KG1 (cell line): ENCODE measurements at places on chromosomes 2 and 18.

DNA sequence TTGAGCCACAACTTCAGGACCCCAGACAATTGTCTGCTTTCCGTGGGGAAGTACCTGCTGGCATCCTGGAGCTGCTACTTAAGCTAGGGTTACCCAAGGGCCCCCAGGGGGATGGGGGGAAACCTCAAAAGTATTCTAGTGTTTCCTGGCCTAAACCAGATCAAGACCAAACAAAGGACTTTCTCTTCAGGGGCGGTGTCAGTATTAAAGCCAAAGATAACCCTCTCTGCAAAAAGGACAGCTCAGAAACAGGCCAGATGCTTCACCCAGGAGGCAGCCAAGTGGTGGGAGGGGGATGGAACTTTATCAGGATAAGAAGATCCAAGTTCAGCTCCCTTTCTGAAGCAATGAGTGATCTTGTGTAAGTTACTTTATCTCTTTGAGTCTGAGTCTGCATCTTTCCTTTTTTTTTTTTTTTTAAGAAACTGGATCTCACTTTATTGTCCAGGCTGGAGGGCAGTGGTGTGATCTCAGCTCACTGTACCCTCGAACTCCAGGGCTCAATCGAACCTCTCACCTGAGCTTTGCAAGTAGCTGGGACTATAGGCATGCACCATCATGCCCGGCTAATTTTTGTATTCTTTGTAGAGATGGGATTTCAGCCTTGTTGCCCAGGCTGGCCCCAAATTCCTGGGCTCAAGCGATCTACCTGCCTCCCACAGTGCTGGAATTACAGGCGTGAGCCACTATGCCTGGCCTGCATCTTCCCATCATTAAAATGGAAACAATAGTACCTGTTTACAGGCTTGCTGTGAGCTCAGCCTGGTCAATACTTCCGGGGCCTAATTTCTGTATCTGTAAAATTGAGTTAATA is 151.8 kb upstream of the PTPRM start:
- no peak for DNase-seq

DNA sequence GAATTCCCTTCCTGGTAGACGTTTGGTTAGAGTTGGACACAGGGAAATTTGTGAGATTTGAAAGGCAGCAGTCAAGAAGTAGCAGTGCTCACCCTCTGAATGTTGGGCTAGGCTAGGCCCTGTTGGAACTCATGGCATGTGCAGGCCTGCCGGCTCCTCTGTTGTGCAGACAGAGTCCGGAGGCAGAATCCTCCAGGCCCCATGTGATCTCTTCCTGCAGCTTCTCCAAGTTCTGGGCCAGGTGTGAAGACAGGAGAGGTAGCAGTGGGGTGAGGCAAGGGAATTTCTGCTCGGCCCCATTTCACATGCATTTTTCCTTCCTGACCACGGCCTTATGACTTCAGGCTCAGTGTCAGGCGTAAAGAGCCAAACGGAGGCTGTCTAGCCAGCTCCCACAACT is 36.9 kb upstream of the RAB31 start:
- no peak for DNase-seq

DNA sequence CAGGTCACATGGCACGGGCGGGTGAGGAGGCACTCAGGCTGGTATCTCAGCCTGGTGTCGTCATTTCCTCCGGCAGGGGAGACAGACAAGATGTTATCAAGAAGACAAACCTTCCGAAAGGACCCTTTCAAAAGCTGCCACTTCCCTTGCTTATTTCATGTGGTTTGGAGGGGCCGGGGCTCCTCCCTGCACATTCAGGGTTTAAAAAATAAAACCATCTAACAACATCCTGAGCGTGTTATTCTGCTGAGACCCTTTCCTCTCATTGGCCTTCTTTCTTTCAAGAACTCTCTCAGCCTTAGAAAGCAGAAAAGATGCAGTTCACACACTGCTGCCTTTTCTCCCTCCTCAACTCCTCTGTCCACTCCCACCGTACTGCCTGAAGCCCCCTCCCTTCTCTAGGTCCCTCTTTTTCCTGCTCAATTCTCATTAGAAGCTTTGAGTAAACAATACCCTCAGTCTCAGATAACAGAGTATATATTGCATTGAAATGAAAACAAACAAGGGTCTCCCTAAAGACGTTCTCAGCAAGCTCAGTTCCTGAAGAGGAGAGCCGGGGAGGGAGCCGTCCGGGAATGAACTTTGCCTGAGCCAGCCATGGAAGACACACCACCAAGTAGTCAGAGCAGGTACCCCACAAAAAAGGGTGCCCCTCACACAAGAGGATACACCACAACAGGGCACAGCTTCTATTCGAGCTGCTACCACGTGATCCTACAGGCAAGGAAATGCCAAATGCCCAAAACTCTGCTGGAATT is 9.7 kb downstream of the SMAD7 start:
- DNase-seq: no peak

GRCh38 chr2:113760400-113760799 is 4.0 kb upstream of the SLC35F5 start:
- no peak for DNase-seq

DNA sequence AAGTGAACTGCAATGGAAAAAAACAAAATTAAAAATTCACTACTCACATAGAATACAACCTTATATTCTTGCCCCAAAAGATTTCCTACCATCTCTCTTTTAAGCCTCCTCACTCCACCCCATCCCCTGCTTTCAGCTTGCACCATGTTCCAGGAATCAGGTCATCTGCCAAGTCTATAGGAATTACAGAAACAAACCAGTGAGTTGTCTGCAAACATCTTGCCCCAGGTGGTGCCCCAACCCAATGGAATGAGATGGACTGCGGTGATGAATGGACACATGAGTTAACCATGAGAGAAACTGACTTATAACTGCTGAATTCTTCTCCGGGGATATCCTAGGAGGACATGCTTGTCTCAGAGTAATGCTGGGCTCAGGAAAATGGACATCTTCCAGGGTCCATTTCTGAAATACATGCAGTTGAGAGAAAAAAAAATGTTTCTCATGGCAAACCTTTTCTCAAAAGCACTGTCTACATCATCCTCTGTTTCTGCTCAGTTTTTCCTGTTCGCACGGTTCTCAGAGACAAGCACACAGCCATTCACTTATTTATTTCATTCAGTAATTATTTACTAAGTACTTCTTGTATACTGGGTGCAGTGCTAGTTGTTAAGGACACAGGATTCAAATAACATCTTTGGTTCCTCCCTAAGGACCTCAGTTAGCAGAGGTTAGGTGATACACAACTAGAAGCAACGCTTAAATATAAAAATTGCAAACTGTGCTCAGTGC is 350.0 kb downstream of the RND3 start:
- DNase-seq: no peak

DNA sequence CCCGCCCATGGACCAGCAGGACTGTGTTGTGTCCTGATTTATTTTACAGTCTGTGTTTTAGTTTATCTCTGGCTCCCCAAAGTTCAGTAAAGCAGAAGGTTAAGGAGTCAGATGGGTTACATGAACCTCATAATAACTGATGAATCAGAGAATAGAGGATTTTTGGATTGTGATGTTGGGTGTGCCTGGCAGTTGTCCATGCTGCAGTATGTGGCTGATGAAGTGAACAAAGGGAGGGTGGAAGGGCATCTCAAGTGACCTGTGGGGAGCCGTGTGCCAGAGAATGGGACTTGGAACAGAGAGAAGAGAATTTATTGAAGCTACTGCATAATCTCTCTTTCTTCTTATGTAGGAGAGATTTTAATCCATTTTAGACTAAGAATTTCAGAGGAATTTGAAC is 145.5 kb downstream of the MAP4K4 start:
- DNase-seq: no peak

DNA sequence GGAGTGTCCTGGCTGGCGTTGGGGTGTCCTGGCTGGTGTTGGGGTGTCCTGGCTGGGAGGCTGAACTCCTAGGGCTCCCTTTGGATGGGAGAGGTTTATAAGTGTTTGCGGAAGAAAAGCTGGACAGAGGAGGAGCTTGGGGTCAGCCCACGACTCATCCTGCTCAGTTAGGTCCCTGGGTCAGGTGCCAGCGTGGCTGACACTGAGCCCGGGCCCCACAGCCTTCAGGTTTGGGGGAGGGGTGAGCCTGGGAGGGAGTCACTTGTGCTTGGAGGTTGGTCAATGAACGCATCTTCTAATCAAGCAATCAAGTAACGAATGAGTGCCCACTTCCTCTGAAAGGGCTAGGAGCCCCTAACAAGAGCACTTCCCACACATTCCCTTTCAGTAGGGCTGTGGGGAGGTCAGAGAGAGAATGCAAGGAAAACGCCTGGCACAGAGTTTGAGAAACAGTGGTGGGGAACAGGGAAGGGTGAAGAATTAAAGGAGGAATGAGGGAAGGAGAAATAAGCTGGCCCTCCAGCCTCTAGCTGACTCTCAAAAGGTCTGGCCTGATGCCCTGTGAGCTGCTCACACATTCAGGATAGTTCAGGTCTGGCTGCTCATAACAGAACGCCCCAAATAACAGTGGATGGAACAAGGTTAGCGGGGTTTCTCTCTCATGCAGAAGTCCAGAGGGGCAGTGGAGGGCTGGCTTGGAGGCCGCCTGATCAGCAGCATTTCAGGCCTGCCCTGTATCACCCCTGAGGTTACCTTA is 670 bp downstream of the KCNIP3 start:
- DNase-seq: no peak

GRCh38 chr18:9862686-9863085 is 23.1 kb upstream of the TXNDC2 start:
- no peak for DNase-seq

GRCh38 chr18:57797209-57797651 is 5.9 kb downstream of the ATP8B1 start:
- DNase-seq: no peak

DNA sequence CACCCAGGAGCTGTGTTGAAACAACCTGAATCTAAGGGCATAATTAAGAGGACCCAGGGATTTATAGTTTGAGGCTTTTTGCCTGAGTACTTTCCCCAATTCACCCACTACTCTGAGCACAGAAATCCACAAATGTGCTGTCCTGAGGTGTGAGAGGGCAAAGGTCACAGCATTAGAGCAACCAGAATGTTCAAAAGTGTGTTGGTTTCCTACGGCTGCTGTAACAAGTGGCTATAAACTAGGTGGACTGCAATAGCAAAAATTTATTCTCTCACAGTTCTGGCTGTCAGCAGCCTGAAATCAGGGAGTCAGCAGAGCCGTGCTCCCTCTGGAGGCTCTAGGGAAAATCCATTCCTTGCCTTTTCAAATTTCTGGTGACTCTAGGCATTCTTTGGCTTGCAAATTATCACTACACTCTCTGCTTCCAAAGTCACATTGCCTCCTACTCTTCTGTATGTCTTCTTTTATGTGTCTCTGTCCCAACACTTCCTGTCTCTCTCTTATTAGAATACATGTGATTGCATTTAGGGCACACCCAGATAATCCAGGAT is 91.4 kb upstream of the TACR1 start:
- DNase-seq: no peak

DNA sequence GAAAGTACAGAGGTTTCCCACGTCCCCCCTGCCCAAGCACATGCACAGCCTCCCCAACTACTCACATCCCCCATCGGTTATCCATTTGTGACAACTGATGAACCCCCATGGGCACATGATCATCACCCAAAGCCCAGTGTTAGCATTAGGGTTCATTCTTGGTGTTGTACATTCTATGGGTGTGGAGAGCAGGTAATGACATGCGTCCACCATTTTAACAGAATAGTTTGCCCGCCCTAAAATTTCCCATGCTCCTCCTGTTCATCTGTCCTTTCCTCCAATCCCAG is 74.3 kb downstream of the LONRF2 start:
- DNase-seq: no peak

DNA sequence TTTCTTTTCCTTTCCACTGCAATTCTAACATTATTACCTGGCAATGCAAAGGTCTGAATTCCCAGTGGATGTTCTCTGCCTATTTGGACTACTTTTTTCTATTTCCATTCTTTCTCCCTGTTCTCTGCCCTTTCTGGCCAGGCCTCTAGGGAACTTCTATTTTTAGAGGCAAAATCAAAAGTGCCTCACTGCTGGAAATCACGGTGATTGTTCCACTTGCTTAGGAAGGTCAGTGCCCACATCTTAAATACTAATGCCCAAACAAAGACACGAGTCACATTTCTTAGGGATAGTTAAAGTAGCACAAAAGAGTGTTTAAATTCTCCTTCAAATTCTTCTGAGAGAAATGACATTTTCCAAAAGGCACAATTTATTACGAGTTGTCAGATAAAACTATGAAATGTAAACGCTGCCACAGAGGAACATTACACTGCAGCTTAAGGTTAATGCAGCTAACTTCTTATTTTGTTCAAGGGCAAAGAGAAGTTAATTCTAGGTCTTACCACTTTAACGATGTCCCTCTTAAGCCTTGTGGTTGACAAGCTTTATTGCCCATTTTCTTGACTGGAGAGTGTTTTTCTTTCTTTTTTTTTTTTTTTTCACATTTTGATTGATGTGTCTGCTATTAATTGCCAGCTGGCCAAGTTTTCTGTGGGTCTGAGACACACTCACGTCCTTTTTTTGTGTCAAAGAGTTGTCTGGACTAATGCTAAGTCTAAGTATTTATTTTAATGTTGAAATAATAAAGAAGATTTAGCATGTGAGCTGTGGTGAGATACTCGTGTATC is 34.7 kb downstream of the ST6GAL2 start:
- DNase-seq: no peak
